ENCODE measurements at places on chromosomes 7 and 10. TPM values are rescaled to one million over a fixed set of nuclear protein-coding genes. Genes with fewer than 3 reads are reported as not detected.

The CRTAC1 gene
- not detected for total RNA-seq

The PRKG1 gene
- total RNA-seq: 19.0 TPM

DNA sequence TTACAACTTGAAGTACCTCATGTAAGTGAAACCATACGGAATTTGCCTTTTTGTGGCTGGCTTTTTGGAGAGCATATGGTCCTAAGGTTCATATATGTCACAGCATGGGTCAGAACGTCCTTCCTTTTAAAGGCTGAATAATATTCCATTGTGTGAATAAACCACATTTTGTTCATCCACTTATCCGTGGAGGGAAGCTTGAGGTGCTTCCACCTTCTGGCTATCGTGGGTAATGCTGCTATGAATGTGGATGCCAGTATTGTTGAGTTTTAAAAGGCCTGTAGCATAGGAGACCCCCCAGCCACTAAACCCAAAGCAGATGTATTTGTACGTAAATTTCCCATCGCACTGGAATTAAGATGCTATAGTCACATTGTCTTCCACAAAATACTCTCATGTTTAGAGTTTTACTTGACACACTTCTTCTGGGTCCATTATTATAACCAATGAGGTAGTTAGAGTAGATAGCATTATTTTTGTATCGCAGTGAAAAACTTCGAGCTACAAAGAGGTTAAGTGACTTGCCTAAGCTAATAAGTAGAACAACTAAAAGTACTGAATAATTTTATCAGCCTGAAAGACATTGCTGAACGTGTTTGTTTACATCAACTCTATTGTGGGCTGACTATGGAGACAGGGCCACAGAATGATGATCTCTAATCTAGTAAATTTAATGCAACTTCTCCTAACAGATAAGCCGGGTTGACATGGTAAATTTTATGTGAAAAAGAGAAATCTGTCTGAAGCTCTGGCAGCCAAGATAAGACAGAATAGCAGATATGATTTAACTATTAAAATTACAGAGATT, 183.0 kb upstream of the CTBP2 start:
- DNase-seq: peak; percentile 33

GRCh38 chr10:114653926-114654325, 4.1 kb downstream of the ABLIM1 start:
- DNase-seq: no peak
